GM13976 (cell line): ENCODE measurements at places on chromosomes 3 and 15.

GRCh38 chr3:171811913-171812335, 1.6 kb upstream of the PLD1 start:
- DNase-seq = no peak

DNA sequence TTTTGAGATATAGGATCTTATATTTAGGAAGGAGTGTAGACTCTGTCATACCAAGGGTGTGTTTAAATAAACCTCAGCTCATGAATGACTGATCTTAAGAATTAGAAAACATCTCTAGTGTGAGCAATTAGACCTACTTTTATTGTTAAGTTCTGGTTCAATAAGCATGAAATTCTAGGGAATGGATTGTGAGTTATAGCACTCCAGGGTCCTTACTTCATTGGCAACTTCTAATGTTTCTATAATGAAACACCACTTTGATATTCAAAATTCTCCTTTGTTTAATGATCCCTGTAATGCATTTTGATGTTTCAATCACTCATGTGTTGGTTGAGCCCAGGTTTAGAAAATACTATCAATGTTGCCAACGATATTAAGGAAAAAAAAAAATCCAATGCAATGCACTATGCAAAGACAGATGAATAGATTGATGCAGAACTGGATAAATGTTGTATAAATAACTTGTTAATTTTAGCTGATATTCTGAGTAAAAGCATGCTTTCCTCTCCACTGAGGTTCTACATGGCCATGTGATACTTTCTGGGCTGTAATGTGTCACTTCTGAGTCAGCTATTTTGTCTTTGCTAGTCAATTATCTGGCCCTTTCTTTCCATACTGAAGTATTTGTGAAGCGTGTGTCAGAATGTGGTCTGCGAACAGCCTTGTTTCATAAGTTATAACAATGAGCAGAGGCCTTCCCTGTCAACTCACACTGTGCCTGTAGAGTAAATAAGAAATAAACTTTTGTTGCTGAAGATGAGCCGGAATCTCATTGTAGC, 1035.9 kb downstream of the PLOD2 start:
- no peak for DNase-seq

DNA sequence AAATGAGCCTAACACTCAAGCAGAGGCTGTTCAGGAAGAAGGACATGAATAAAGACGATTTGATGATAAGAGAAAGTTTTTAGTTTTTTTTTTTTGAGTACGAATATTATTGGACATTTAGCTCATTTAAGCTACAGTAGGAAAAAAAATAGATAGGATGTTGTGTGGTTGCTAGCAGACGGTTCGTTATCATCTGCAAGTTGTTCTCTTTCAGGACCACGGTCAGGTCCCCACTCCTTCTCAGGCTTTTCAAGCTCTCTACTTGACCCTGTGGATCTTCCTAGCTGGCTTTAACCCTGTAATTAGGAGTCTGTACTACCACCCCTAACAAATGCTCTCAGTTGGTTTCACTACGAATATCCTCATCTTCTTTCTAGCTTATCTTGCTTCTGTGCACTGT, 1.1 kb downstream of the KCNH8 start:
- DNase-seq = peak; percentile 24

DNA sequence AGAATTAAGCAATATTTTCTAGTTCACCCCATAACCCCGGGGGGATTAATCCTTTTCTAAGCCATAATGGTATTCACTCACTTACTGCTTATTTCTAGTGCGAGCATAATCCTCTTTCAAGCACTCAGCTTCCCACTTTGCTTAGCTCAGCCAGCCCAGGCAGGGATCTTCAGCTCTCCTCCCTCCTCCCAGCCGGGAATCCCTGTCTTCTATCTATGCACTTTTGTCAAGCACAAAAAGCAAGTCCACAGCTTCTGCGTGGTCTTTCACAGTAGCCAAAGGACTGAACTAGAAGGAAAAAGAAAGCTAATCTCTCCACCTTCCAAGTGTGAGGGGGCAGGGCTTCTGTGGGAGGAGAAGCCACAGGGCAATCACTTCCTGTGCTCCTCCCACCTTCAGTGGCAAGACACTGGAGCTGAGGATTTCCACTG, 62.8 kb downstream of the PEX5L start:
- no peak for DNase-seq

DNA sequence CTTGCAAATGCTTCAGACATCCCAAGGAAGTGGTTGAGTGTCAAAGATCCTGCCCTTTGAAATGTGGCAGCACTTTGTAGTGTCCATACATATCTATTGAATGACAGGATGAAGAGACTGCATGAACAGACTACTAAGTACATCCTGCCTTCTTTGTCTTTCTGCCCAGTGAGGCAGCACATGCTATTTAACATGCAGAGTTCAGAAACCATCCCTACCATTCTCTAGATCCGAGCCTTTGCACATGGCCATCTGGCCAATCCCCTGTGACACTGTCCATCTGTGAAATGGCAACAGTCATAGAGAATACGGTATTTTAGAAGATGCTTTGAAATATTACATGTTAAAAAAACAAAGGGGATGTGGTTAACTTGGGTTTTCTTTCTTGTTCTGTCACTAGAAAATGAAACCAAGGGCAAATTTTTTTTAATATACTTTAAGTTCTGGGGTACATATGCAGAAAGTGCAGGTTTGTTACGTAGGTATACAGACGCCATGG, 519.6 kb downstream of the NTRK3 start:
- no peak for DNase-seq

DNA sequence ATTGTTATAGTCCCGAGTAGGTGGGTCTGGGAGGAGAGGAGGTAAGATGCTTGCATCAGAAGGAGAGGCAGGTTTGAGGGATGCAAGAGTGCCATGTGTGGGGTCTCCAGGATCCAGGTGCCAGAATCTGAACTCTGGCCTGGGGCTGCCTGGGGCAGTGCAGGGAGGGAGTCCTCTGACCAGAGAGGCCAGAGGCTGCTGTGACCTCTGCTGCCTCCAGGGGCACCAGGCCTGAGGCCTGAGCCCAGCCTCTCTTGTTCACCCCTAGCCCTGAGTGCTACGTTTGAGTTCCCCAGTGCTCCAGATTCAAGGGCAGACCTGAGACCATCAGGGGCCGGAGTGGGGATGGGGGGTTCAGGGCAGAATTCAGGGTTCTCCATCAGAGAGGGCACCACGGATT, 7.4 kb downstream of the SLC38A3 start:
- DNase-seq = no peak

DNA sequence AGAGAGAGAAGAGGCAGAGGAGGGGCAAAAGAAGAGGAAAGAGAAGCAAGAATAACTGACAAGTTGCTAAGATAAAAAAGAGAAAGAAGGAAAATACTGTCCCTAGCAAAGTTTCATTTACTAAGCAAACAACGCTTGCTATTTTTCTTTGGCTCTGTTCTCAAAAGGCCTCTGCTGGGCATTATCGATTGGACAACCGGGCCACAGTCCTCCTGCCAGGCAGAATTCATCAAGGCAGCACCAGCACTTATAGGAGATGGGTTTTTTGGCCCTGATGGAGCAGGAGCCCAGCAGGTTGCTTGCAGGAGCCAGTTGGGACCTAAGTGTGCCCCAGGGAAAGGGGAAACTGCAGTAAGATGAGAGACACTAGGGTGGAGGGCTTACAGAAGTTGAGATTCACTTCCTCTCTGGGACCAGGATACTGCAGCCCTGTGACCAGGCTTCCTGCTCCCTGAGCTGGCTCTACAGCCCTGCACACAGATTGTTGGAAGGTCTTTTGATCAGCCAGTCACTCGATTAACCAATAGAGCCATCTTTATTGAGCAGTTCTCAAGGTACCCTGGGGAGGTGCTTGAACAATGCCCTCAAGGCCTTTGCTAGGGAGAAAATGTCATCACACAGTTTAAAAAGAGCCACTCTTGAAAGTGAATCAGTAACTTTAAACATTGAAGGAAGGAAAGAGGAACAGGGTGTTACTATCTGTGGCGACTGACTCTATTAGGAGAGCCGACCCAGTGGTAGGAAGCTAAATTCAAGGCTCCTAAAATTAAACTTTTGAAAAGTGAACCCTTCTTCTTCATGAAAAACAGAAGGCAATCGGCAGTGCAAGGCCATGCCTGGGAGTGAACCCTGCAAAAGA, 28.8 kb upstream of the GLCE start:
- DNase-seq = no peak

DNA sequence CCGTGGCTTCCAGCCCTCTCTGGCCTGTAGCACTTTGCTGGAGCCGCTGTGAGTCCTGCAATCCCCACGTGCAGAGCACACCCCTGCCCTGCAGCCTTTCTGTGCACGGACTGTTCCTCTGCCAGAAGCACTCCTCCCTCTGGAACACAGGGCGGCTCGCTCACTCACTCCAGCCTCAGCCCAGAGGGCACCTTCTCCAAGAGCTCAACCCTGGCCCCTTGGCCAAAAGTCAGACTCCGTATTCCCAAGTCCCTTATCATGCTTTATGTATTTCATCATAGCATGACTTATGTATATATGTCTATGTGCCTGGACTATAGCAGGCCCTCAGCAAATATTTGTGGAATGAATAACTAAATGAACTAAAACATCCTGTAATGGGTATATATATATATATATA, 63.2 kb downstream of the ASB7 start:
- DNase-seq = no peak

DNA sequence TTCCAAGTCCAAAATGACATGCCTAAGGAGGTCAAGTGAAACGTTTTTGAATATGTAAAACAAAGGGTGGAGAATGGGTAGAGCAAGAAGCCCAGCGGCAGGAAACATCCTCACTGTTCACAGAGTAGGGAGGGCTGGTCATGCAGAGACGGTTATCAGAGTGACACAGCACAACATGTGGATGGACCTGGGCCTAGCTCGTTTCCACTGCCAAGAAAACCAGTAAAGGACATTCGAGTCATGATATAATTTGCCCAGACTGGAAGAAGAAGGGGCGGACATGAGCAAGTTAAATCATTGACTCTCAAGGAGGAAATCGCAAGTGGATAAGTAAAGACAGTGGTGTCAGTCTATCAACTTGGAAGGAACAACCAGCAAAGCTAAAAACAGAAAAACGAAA, 89.3 kb downstream of the LRIG1 start:
- DNase-seq = no peak

DNA sequence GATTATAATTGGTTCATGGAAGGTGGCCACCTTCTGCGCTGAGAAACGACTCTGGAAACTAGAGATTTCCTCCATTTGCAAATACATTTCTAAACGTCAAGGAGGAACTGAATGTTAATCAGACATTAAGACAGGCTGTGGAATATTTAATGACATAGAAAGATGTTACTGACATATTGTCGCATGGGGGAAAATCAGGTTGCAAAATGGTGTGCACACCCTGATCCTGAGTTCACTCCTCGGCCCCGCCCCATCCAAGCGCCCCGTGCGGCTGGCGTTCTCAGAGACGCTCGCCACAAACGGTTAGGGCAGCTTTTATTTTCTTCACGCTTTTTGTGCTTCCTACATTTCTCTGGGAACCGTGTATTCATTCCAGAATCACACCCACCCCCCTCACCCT, 10.7 kb downstream of the H1-8 start:
- no peak for DNase-seq

DNA sequence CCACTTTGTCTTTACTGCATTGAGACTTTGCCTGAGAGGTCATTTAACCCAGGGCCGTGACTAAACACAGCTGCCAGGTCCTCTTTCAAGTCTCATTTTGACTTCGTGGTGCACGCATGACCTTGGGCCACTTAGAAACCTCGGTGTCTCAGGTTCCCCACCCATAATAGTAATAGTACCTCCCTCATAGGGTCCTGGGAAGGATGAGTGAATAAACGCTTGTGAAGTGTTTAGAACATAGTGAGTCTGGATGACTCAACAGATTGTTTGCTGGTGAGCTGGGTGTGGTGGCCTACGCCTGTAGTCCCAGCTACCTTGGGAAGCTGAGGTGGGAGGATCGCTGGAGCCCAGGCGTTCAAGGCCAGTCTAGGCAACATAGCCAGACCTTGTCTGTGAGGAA, 56.3 kb downstream of the BDH1 start:
- DNase-seq = no peak

- no peak for DNase-seq
Observed at GRCh38 chr3:133124511-133124910, 86.3 kb downstream of the TMEM108 start.

GRCh38 chr3:36201546-36201945, 178.8 kb upstream of the STAC start:
- DNase-seq = no peak

DNA sequence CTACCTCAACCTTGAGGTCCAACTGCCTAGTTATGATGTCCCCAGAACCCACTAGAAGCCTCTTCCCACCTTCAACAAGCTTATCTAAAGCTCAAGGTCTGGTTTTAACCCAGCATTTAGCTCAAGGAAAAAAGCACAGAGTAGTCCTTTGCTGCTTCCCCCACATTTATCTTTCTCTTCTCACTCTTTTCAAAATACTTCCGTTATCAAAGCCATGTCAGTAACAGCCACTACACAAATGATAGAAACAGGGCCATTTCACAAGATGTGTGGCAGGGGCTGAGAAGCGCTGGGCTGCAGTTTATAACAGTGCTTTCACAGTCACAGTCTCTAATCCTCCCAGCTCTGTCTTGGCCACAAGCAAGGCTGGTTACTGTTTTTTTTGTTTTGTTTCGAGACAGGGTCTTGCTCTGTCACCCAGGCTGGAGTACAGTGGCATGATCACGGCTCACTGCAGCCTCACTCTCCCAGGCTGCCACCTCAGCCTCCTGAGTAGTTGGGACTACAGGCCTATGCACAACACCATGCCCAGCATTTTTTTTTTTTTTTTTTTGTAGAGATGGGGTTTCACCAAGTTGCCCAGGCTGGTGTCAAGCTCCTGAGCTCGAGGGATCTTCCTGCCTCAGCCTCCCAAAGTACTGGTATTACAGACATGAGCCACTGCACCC, 218.8 kb downstream of the OSBPL10 start:
- no peak for DNase-seq

- no peak for DNase-seq
Observed at GRCh38 chr3:16239086-16239770, 25.5 kb downstream of the DPH3 start.

DNA sequence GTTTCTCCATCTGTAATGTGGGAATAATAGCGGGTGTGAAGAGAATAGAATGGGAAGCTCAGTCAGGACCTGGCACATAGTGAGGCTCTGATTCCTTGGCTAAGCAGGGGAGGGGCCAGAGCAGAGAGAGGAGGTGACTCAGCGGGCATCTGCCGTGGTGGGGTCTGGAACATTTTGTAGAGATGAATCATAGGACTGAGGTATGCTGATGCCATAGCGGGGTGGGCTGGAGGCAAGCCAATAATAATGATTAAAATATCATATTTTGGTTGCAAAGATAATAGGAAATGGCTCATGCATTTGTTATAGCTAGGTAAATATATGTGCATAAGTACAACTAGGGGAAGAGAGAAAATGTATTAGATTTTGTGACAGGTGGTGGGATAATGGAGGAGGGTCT, 11.2 kb downstream of the TGM4 start:
- DNase-seq = no peak

DNA sequence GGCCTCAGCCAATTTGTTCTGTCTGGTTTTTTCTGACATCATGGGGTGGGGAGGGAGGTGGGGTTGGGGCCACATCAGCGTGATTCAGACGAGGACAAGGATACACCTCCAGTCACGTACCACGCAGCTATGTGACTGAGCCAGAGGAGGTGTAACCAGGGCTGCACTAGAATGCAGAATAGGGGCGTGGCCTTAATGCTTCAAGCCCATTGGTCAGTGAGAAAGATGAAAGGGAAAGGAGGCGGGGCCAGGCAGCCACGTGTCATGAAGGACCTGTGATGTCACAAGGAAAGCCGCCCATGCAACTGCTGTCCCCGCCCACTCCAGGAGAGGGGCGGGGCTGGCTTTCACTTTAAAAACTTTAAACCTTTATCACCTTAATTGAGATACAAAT, at the start of gene GOLGA6L2:
GOLGA6L2 (minus strand) TSS at position 137 of the 394 bp plus-strand sequence; CDS start at position 75, 62 bp downstream.
- no peak for DNase-seq
